Uterus (tissue), 4 donors: ENCODE measurements at places on chromosomes 12 and 14. TPM values are rescaled to one million over a fixed set of nuclear protein-coding genes. Genes with fewer than 3 reads are reported as not detected.
A peak's percentile ranks its signal among the peaks of the same experiment; 100 is the strongest.

The CIROP gene
- total RNA-seq, result not detected

The SIX1 gene
- not detected for total RNA-seq

- no peaks in the 10 kb centered on the region for H3K36me3 ChIP-seq
- no peak overlapping the region for H3K27ac ChIP-seq
- no peak overlapping the region for H3K4me3 ChIP-seq
- H3K27me3 ChIP-seq, result no peaks in the 10 kb centered on the region
- DNase-seq, result no peak
- H3K4me1 ChIP-seq, result no peaks in the 10 kb centered on the region
These were observed 33.5 kb upstream of the C12orf42 start for GRCh38 chr12:103529306-103529705.

GRCh38 chr14:98785578-98785977 lies 486.4 kb downstream of the BCL11B start:
- no peaks in the 10 kb centered on the region for H3K36me3 ChIP-seq
- H3K4me1 ChIP-seq, result no peaks in the 10 kb centered on the region
- H3K27me3 ChIP-seq, result no peaks in the 10 kb centered on the region

DNA sequence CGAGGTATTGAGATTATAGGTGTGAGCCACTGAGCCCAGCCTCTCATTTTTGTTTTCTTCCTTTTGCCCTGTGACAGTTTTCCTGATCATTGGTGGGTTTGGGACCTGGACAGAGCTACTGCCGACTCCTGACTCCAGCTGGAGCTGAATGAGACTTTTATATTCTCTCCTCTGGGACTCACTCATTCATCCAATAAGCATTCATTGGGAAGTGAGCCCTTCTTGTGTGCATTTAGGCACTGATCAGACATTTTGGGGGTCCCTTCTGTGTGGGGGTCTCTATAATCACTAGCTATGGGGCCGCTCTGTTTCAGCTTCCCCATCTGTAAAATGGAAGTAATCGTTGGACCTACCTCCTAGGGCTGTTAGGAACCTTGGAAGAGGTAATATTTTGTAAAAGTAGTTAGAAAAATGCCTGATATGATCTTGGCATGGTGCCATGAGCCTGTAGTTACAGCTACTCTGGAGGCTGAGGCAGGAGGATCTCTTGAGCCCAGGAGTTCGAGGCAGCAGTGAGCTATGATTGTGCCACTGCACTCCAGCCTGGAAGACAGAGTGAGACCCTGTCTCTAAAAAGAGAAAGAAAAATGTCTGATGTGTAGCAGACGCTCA lies 7.2 kb downstream of the SH2B3 start:
- no peak overlapping the region for H3K4me3 ChIP-seq
- DNase-seq, result no peak
- H3K36me3 ChIP-seq, result no peaks in the 10 kb centered on the region
- peaks cover 4% of the 10 kb centered on the region for H3K4me1 ChIP-seq
- peak overlapping the region; percentile 48 for H3K27ac ChIP-seq
- H3K27me3 ChIP-seq, result no peaks in the 10 kb centered on the region
